ENCODE measurements at places on chromosomes 13 and 19. TPM values are rescaled to one million over a fixed set of nuclear protein-coding genes. Genes with fewer than 3 reads are reported as not detected.

DNA sequence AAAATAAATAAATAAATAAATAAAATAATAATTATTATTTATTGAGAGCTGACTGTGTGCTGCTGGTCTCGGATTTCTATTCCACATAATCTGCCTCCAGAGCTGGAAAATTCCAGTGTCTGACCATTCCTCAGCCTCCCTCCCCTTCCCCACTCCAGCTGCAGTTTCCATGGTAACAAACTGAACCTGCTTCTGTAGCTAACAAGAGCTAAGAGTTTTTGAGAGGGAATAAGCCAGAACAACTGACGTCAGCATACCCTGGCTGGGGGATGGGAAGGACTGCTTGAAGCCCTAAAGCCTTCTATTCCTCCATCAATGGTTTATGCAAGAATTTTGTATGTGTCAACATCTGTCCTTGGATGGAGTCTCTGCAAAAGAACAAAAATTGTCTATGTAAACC is 26.0 kb upstream of the PEG3 start:
- DNase-seq, result peak; percentile 93

DNA sequence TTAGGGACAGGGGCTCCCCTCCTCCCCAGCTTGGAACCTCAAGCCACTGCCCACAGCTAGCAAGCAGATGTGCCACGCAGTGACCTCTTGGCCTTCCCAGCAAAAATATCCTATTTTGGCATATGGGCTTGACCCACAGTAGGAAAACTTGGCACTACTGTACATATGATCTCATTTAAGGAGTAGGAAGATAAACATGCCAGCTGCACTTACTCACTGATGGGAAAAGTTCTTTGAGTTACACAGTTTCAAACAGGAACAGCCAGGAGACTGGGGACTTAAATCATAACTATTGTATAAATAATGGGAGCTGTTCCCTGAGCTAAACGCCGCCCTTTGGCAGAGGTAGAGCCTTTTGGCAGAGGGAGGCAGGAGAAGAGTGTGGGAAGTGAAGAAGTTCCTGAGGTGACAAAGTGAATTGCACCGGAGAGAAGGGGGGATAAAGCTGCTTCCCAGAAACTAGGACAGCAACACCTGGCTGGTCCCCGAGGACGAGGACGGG is 6.1 kb downstream of the SACS start:
- DNase-seq, result peak; percentile 78

DNA sequence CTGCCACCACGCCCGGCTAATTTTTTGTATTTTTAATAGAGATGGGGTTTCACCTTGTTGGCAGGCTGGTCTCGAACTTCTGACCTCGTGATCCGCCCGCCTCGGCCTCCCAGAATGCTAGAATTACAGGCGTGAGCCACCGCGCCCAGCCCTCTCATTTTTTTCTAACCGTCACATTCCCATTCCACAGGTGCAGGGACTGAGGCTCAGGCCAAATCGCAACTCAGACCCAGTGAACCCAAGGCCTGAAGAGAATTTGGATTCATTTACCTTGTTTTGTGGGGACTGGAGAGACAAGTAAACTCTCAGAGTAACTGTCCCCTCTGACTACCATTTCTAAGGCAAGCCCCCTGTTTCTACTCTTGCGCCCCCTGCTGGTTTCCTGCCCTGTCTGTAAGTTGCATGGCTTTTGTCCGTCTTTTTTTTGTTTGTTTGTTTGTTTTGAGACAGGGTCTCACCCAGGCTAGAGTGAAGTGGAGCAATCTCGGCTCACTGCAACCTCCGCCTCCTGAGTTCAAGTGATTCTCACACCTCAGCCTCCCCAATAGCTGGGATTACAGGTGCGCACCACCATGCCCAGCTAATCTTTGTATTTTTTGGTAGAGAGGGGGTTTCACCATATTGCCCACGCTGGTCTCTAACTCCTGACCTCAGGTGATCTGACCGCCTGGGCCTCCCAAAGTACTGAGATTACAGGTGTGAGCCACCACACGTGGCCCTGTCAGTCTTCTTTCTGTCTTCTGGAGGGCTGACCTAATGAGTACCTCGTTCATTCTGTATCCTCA is 2.3 kb upstream of the STRN4 start:
- DNase-seq, result peak; percentile 52

- no peak for DNase-seq
Measured at GRCh38 chr13:96996107-96996506, 1.8 kb upstream of the OXGR1 start.

Gene SIPA1L3
- 6.8 TPM for total RNA-seq

DNA sequence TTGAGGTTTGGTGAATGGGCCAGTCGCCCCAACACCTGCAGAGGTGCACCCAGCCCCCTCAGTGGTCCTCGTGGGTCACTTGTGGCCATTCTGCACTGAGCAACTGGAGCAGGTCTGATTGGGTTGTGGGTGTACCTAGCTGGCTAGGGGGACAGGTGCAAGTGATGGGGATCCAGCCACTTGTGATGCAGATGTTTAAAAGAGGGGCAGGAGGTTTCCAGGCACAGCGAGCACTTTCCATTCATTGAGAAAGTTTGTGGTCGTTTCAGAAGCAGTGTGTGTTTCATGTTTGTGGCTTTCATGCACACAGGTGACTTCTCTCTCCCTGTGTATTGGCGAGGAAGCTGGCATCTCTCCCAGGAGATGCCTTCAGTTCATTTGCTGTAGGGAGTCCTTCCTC is 34.7 kb downstream of the TSSK6 start:
- no peak for DNase-seq

All from muscle of leg (tissue), 16 donors.